ENCODE measurements at places on chromosomes 5 and 9. TPM values are rescaled to one million over a fixed set of nuclear protein-coding genes. Genes with fewer than 3 reads are reported as not detected.

DNA sequence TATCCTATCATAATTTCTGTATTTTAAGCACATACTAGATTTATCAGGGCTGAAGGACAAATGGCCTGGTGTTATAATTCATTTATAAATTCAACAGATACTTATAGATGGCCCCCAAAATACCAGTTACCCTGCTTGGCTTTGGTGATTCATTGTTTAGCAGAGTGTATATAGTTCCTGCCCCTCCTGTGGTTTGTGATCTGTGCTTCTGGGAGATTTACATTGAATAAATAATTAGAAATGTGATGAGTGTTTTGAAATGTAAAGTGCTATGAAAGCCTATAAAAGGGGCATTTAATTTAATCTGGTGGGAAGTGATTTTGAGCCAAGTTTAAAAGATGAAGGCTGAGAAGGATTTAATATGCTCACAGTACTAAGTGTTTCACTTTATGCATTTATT, 36.7 kb upstream of the ZCCHC7 start:
- no peak overlapping the region for H3K4me3 ChIP-seq
- H3K4me1 ChIP-seq: peaks cover 13% of the 10 kb centered on the region
- DNase-seq: no peak
- peaks cover 16% of the 10 kb centered on the region for H3K36me3 ChIP-seq
- H3K27me3 ChIP-seq: no peaks in the 10 kb centered on the region

- DNase-seq: no peak
- H3K4me1 ChIP-seq: peaks cover 2% of the 10 kb centered on the region
- H3K27me3 ChIP-seq: no peaks in the 10 kb centered on the region
- no peaks in the 10 kb centered on the region for H3K36me3 ChIP-seq
Observed at GRCh38 chr9:27749838-27750237, 176.6 kb upstream of the C9orf72 start.

GRCh38 chr5:172173564-172174153, 14.4 kb downstream of the STK10 start:
- no peak overlapping the region for H3K4me3 ChIP-seq
- no peaks in the 10 kb centered on the region for H3K27me3 ChIP-seq
- H3K27ac ChIP-seq: peak overlapping the region; percentile 16
- DNase-seq: no peak
- H3K36me3 ChIP-seq: no peaks in the 10 kb centered on the region

- peak overlapping the region; percentile 28 for H3K4me3 ChIP-seq
- no peaks in the 10 kb centered on the region for H3K36me3 ChIP-seq
- peaks cover 18% of the 10 kb centered on the region for H3K4me1 ChIP-seq
Observed at GRCh38 chr5:2007878-2008501, 125.3 kb upstream of the IRX4 start.

DNA sequence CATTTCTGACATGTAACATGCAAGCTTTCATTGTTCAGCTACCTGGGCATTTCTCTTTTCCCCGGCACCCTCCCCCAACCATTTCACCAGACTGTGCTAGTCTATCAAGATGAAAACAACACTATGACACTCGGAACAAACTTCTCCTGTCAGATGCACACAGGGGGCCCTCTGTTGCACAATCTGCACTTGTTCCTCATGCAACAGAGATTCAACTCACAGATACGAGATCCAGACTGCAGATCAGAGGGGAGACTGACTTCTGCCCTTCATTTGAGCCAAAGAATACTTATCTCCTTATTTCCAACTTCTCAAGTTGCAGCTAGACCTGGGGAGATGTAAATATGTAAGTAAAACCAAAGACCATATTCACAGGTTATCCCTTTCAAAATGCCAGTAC, 15.7 kb upstream of the FST start:
- no peaks in the 10 kb centered on the region for H3K36me3 ChIP-seq
- peaks cover 3% of the 10 kb centered on the region for H3K27me3 ChIP-seq
- no peak overlapping the region for H3K27ac ChIP-seq

- H3K36me3 ChIP-seq: peaks cover 28% of the 10 kb centered on the region
- H3K4me1 ChIP-seq: peaks cover 11% of the 10 kb centered on the region
- no peak for DNase-seq
- H3K4me3 ChIP-seq: no peak overlapping the region
- H3K27me3 ChIP-seq: no peaks in the 10 kb centered on the region
Observed at GRCh38 chr5:172933238-172933637, 26.0 kb upstream of the RPL26L1 start.

DNA sequence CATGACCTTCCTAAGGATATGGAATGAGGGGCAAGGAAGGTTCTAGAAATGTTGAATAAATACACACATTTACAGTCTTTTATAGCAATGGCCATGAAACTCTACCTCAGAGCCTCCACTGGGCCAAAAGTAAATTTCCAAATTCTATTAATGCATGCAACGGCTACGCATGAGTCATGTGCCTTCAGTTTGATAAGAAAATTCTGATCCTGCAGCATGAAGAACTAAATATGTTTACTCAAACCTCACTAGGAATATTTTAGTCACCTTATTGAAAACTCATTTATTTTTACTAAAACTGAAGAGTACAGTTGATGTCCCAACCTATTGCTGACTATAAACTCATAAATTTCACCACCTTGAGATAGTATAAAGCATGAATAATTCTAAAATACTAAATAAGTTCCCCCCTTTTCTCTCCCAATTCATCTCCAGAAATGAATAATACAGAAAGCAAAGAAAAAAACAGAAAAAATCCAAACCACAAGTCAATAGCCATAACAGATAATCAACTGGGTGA, 92.4 kb downstream of the GNAQ start:
- H3K4me1 ChIP-seq: peaks cover 3% of the 10 kb centered on the region
- no peak overlapping the region for H3K4me3 ChIP-seq
- no peak overlapping the region for H3K27ac ChIP-seq
- H3K27me3 ChIP-seq: no peaks in the 10 kb centered on the region

- no peak overlapping the region for H3K27ac ChIP-seq
- no peak for DNase-seq
- peaks cover 5% of the 10 kb centered on the region for H3K4me1 ChIP-seq
Observed at GRCh38 chr9:3941758-3942157, 358.1 kb downstream of the GLIS3 start.

GRCh38 chr5:69039829-69040228, 54.0 kb upstream of the SLC30A5 start:
- no peaks in the 10 kb centered on the region for H3K27me3 ChIP-seq
- H3K4me1 ChIP-seq: peaks cover 10% of the 10 kb centered on the region
- DNase-seq: no peak
- H3K36me3 ChIP-seq: no peaks in the 10 kb centered on the region
- H3K27ac ChIP-seq: no peak overlapping the region

DNA sequence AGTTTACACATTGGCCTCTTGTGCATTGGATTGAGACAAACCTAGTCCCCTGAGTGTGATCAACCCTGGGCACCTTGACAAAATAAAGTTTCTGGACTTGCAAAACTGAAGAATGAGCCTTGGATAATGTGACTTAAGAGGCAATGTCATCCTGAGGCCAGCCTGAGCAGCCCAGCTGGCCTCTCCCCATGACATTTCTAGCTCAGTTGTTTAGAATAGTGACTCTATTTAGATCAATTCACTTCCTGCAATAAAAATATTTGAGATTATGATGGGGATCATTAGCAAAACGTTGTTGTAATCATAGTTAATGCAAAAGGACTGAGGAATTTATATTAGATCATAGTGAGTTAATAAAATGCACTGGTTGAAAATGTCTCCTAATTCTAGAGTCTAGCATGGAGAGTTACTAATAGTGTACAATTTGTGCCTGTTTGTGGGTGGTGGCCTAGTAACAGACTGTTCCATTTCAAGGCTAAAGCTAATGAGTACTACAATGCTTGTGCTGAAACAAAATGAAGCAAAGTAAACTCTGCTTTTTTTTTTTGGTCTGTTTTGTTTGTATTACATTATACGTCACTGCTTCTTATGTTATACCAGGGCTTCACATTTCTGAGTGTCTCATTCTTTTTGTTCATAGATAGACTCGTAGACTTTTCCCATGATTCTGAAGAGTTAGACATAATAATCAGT, 10.9 kb upstream of the RHOBTB3 start:
- H3K27ac ChIP-seq: peak overlapping the region; percentile 40
- H3K27me3 ChIP-seq: no peaks in the 10 kb centered on the region
- peaks cover 4% of the 10 kb centered on the region for H3K36me3 ChIP-seq
- no peak for DNase-seq
- peaks cover 48% of the 10 kb centered on the region for H3K4me1 ChIP-seq

GRCh38 chr5:139275536-139275935, 18.0 kb upstream of the MATR3 start:
- H3K27ac ChIP-seq: peak overlapping the region; percentile 15
- H3K36me3 ChIP-seq: no peaks in the 10 kb centered on the region
- no peak for DNase-seq

- no peak overlapping the region for H3K4me3 ChIP-seq
- H3K4me1 ChIP-seq: peaks cover 19% of the 10 kb centered on the region
- H3K27me3 ChIP-seq: peaks cover 11% of the 10 kb centered on the region
- DNase-seq: no peak
- no peak overlapping the region for H3K27ac ChIP-seq
Observed at GRCh38 chr9:133210202-133210532, 1.1 kb upstream of the OBP2B start.

GRCh38 chr9:4425319-4426045, 64.8 kb upstream of the SLC1A1 start:
- H3K4me3 ChIP-seq: no peak overlapping the region
- H3K27me3 ChIP-seq: no peaks in the 10 kb centered on the region
- no peak overlapping the region for H3K27ac ChIP-seq
- peaks cover 18% of the 10 kb centered on the region for H3K4me1 ChIP-seq

DNA sequence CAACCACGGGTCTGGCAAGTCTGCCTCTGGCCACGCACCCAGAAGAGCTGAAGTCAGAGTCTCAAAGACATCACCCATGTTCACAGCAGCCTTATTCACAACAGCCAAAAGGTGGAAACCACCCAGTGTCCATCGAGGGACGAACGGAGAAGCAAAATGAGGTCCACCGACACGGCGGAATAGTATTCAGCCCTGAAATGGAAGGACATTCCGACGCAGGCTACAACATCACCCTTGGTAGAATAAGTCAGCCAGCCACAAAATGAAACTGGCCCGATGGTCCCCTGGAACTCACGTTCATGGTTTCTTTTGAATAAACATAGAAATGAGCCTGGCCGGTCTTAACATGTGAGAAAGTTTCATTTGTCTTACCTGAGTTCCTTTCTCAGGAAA, 16.9 kb downstream of the CCDC187 start:
- no peak overlapping the region for H3K4me3 ChIP-seq
- DNase-seq: no peak
- H3K36me3 ChIP-seq: no peaks in the 10 kb centered on the region

EQTN gene
- total RNA-seq: 1.4 TPM

NDUFA8 gene
- total RNA-seq: 38.8 TPM

FAM153A gene
- total RNA-seq: not detected

RELL2 gene
- 4.6 TPM for total RNA-seq

AHRR gene
- 10.7 TPM for total RNA-seq

IL13 gene
- 0.50 TPM for total RNA-seq

TERT gene
- total RNA-seq: 0.33 TPM

Measured in mesothelial cell of epicardium (in vitro differentiated cells).